ENCODE measurements at places on chromosomes 5 and 9. TPM values are rescaled to one million over a fixed set of nuclear protein-coding genes. Genes with fewer than 3 reads are reported as not detected.
A peak's percentile ranks its signal among the peaks of the same experiment; 100 is the strongest.

The GMCL2 gene
- total RNA-seq, result not detected

GRCh38 chr5:131394128-131394527 is 130.3 kb downstream of the CDC42SE2 start:
- peaks cover 10% of the 10 kb centered on the region for H3K36me3 ChIP-seq
- no peak for DNase-seq
- no peaks in the 10 kb centered on the region for H3K27me3 ChIP-seq
- no peak overlapping the region for H3K27ac ChIP-seq
- peaks cover 2% of the 10 kb centered on the region for H3K4me1 ChIP-seq
- no peak overlapping the region for H3K4me3 ChIP-seq

The ARID3C gene
- total RNA-seq, result not detected

DNA sequence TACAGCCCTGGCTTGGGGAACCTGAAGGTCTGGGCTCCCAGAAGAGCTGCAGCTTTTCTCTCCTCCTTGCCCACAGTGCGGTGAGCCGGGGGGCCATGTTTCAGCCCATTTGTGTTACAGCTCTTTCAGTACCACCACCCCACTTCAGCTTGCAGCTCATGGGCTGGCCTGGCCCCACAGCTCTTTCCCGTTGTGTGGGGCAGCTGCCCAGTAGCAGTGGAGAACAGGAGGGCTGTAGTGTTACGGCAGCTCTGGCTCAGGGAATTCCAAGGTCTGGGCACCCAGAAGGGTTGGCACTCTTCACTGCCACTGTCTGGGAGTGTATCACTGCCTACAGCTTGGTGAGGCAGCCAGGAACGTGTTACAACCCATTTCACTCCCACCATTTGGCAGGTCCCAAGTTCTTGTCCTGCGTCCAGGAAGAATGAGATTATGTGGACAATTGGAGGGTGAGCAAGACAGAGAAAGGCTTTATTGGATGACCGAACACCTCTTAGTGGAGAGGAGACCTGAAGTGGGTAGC is 390.5 kb downstream of the KDM4C start:
- H3K4me3 ChIP-seq, result no peak overlapping the region
- no peak for DNase-seq
- no peaks in the 10 kb centered on the region for H3K36me3 ChIP-seq
- H3K27me3 ChIP-seq, result no peaks in the 10 kb centered on the region

DNA sequence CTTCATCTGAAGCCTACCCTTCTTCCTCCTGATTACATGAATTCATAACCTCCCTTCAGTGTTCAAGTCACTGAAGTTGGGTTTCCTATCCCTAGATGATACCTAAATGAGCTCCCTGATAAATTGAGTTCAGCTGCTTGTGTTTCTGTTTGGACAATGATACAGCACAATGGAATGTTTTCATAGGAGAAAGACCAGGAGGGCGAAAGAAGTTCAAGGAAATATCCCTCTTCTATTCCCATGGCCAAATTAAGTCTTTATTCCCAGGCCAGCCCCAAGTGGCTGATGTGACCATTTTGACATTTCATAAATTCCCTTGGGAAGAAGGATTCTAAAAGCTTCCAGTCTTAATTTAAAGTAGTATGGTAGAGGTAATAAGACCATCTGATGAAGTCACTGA is 555.8 kb upstream of the CLINT1 start:
- no peaks in the 10 kb centered on the region for H3K36me3 ChIP-seq
- no peak overlapping the region for H3K27ac ChIP-seq
- no peaks in the 10 kb centered on the region for H3K4me1 ChIP-seq
- no peak overlapping the region for H3K4me3 ChIP-seq
- DNase-seq, result no peak

GRCh38 chr9:124843456-124844034 is 9.7 kb upstream of the WDR38 start:
- H3K27ac ChIP-seq, result no peak overlapping the region
- H3K36me3 ChIP-seq, result no peaks in the 10 kb centered on the region
- no peak for DNase-seq
- H3K4me3 ChIP-seq, result no peak overlapping the region
- no peaks in the 10 kb centered on the region for H3K27me3 ChIP-seq

- no peak overlapping the region for H3K4me3 ChIP-seq
- no peaks in the 10 kb centered on the region for H3K36me3 ChIP-seq
- no peak for DNase-seq
- no peaks in the 10 kb centered on the region for H3K4me1 ChIP-seq
- peaks cover 93% of the 10 kb centered on the region for H3K27me3 ChIP-seq
- H3K27ac ChIP-seq, result no peak overlapping the region
These were observed 5.8 kb downstream of the LMX1B start for GRCh38 chr9:126619361-126620135.

The RMRP gene
- total RNA-seq, result 39,735 TPM

GRCh38 chr5:178291969-178292825 is 59.6 kb upstream of the PHYKPL start:
- no peaks in the 10 kb centered on the region for H3K4me1 ChIP-seq
- H3K27me3 ChIP-seq, result no peaks in the 10 kb centered on the region
- H3K4me3 ChIP-seq, result no peak overlapping the region
- no peak overlapping the region for H3K27ac ChIP-seq
- no peak for DNase-seq

DNA sequence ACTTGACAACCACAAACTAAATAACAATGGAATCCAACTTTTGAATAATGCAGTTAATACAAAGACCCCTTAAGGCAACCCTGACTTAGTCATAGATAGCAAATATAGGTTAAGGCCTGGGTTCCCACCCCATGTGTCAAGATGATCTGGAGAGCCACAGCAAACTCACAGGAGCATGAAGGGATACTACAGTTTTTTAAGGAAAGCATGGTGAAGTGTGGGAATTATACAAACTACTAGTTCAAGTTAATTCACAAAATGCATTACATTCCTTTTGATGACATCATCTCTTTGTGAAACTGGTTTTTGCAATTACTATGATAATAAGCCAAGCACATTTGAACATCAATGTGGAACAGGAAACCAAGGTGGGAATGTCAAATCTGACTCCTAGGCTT is 50.6 kb downstream of the LHFPL2 start:
- H3K4me1 ChIP-seq, result peaks cover 23% of the 10 kb centered on the region
- no peaks in the 10 kb centered on the region for H3K27me3 ChIP-seq
- H3K4me3 ChIP-seq, result no peak overlapping the region
- no peak overlapping the region for H3K27ac ChIP-seq
- no peak for DNase-seq

GRCh38 chr5:87432460-87432859 is 19.7 kb upstream of the CCNH start:
- no peak overlapping the region for H3K4me3 ChIP-seq
- no peaks in the 10 kb centered on the region for H3K27me3 ChIP-seq
- H3K4me1 ChIP-seq, result no peaks in the 10 kb centered on the region
- DNase-seq, result no peak

- DNase-seq, result no peak
- H3K27me3 ChIP-seq, result no peaks in the 10 kb centered on the region
- H3K36me3 ChIP-seq, result no peaks in the 10 kb centered on the region
- H3K4me3 ChIP-seq, result no peak overlapping the region
- H3K27ac ChIP-seq, result no peak overlapping the region
- no peaks in the 10 kb centered on the region for H3K4me1 ChIP-seq
These were observed 273.5 kb downstream of the ARRDC3 start for GRCh38 chr5:91109634-91110033.

DNA sequence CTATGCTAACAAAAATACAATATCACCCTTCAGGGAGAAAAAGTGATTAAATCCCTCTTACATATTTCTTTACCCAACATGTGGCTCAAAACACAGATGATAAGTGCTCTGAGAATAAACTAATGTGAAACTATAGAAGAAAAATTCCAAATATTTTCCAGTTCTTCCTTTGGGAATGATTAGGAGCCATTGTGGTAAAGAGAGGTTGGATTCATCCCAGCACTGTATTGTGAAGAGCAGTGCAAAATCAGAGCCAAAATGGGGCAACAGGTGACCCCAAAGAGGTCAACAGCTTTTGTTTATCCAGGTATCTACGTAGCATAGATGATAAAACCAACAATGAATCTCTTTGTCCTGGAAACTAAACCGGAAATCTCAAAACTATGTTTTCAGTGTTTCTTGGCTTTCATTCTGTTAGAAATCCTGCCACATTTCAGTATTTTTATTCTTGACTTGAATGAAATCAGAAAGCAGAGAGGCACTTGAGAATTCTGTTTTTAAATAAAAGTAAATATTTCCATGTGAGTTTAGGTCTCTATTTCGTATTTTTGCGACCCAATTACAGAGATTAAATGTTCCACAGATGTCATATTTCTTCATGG is 120.4 kb upstream of the FST start:
- no peak overlapping the region for H3K4me3 ChIP-seq
- H3K27ac ChIP-seq, result no peak overlapping the region
- no peaks in the 10 kb centered on the region for H3K27me3 ChIP-seq
- no peak for DNase-seq

The CCNJL gene
- total RNA-seq, result 22.3 TPM

GRCh38 chr9:94900222-94901018 is 173.9 kb downstream of the AOPEP start:
- peaks cover 10% of the 10 kb centered on the region for H3K4me1 ChIP-seq
- no peaks in the 10 kb centered on the region for H3K36me3 ChIP-seq
- H3K27ac ChIP-seq, result peak overlapping the region; percentile 59
- no peak overlapping the region for H3K4me3 ChIP-seq

- no peaks in the 10 kb centered on the region for H3K27me3 ChIP-seq
- peaks cover 6% of the 10 kb centered on the region for H3K4me1 ChIP-seq
- no peak overlapping the region for H3K27ac ChIP-seq
- H3K36me3 ChIP-seq, result no peaks in the 10 kb centered on the region
- DNase-seq, result no peak
- no peak overlapping the region for H3K4me3 ChIP-seq
These were observed 105.4 kb downstream of the SEMA5A start for GRCh38 chr5:9440517-9440916.

- H3K36me3 ChIP-seq, result no peaks in the 10 kb centered on the region
- H3K27ac ChIP-seq, result no peak overlapping the region
- peaks cover 24% of the 10 kb centered on the region for H3K4me1 ChIP-seq
- no peaks in the 10 kb centered on the region for H3K27me3 ChIP-seq
These were observed 346.3 kb downstream of the ENC1 start for GRCh38 chr5:74294231-74294705.

DNA sequence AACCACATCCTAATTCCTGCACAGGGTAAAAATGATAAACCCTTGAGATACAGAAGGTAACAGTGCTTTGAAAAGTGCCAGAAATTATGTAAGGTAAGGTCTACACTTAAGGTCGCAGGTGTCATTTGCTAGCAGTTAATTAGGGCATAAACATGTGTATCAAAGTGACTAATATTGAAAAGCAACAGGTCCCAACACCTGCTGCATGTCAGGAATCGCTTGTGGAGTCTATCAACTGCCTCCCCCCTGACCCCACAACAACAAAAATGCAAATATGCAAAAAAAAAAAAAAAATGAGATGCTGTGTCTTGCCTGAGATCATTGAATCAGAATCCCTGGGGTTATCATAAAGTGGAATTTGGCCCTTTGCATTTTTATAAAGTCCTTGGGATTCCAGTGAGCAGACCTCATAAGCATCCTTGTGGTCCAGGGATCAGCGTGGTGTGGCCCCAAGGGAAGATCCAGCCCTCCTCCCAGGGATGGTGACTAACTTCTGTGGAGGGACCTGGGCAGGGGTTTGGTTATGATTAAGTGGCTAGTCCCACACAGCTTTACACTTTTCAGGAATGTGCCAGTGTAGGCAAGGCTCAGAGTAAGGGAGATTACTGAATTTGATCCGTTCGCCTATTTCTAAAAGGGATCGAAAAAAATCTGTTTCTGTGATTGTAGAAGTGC is 92.5 kb upstream of the TNFSF8 start:
- H3K4me1 ChIP-seq, result no peaks in the 10 kb centered on the region
- no peak for DNase-seq
- H3K4me3 ChIP-seq, result no peak overlapping the region
- peaks cover 9% of the 10 kb centered on the region for H3K36me3 ChIP-seq

Data from lung (tissue), 17 donors.